ENCODE measurements at places on chromosomes 13 and 19. TPM values are rescaled to one million over a fixed set of nuclear protein-coding genes. Genes with fewer than 3 reads are reported as not detected.

The ZFP82 gene
- polyA plus RNA-seq, result 2.1 TPM

The DPF1 gene
- 4.3 TPM for polyA plus RNA-seq

The TMPRSS9 gene
- polyA plus RNA-seq, result not detected

The SHISA7 gene
- 0.02 TPM for polyA plus RNA-seq

The EDDM13 gene
- polyA plus RNA-seq, result not detected

The SLC25A41 gene
- polyA plus RNA-seq, result 0.12 TPM

The NUFIP1 gene
- 1.8 TPM for polyA plus RNA-seq

The KIR3DL2 gene
- polyA plus RNA-seq, result not detected

The FREM2 gene
- polyA plus RNA-seq, result not detected

The PRMT1 gene
- polyA plus RNA-seq, result 774 TPM

The KIR2DL4 gene
- polyA plus RNA-seq, result not detected

The ZNF616 gene
- 1.5 TPM for polyA plus RNA-seq

The IQCN gene
- polyA plus RNA-seq, result 1.9 TPM

The OR4F17 gene
- not detected for polyA plus RNA-seq

The ZNF208 gene
- polyA plus RNA-seq, result not detected

The DIAPH3 gene
- polyA plus RNA-seq, result 5.4 TPM

The SIGLEC5 gene
- not detected for polyA plus RNA-seq

The GJB6 gene
- not detected for polyA plus RNA-seq

The TEX101 gene
- polyA plus RNA-seq, result 0.07 TPM

The ADAMTS10 gene
- 5.9 TPM for polyA plus RNA-seq

The ZNF628 gene
- polyA plus RNA-seq, result 1.6 TPM

The FAM124A gene
- 1.5 TPM for polyA plus RNA-seq

The TMEM150B gene
- not detected for polyA plus RNA-seq

The ZNF787 gene
- polyA plus RNA-seq, result 14.3 TPM

The ZNF556 gene
- polyA plus RNA-seq, result 0.46 TPM

The SEMA6B gene
- 2.0 TPM for polyA plus RNA-seq

The KL gene
- polyA plus RNA-seq, result 0.02 TPM

The KLK4 gene
- not detected for polyA plus RNA-seq

The LILRA2 gene
- not detected for polyA plus RNA-seq

The POSTN gene
- polyA plus RNA-seq, result 1,227 TPM
